Thoracic aorta (tissue), 2 donors: ENCODE measurements at places on chromosomes 16 and 17. TPM values are rescaled to one million over a fixed set of nuclear protein-coding genes. Genes with fewer than 3 reads are reported as not detected.

OR1A1 gene
- not detected for total RNA-seq

CCL8 gene
- total RNA-seq, result 2.5 TPM

LRRC46 gene
- 0.42 TPM for total RNA-seq

GINS2 gene
- 0.28 TPM for total RNA-seq

SLC9A5 gene
- total RNA-seq, result 1.8 TPM

TBC1D26 gene
- total RNA-seq, result not detected

TP53TG3C gene
- not detected for total RNA-seq

CTF1 gene
- 3.8 TPM for total RNA-seq

PPM1E gene
- not detected for total RNA-seq

KRTAP2-3 gene
- total RNA-seq, result not detected

ATP2A3 gene
- total RNA-seq, result 37.2 TPM

MT1A gene
- total RNA-seq, result 6.5 TPM

CCL2 gene
- total RNA-seq, result 324 TPM

UBE2O gene
- total RNA-seq, result 31.1 TPM

TGFB1I1 gene
- total RNA-seq, result 192 TPM

MRPS23 gene
- 16.2 TPM for total RNA-seq

CES1 gene
- total RNA-seq, result 24.8 TPM

PERCC1 gene
- total RNA-seq, result not detected

ABI3 gene
- total RNA-seq, result 8.9 TPM

DNA sequence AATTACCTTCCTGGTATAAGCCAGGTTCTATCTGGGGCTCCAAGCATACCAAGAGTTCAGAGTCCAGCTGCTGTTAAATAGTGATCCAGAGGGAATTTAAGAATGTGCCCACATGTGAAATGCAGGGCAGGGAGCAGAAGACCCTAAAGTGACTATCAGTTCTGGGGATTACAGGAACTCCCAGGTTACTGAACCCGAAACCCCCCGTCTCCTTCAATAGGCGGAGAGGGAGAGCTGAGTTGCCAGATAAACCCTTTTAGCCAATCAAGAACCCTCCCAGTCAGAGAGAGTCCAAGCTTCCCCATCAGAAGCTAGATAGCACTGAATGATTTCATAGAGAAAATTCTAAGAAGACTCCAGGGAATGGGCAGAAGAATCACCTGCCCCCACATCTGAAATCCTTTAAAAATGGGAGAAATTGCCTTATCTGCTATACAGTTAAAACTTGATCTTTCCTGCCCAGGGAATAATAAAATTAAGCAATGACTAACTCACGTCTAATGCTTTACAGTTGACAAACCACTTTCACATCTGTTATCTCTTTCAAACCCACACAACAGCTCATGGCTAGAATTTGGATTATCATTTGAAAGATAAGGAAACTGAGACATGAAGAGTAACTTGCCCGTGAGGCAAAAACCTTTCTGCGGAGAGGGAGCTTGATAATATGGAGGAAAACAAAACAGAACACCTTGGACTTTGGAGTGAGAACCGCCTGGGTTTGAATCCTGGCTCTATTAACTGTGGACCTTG, 10.2 kb downstream of the NOG start:
- DNase-seq, result no peak

- DNase-seq, result no peak
Observed at GRCh38 chr16:77422196-77422784, 12.5 kb downstream of the ADAMTS18 start.

DNA sequence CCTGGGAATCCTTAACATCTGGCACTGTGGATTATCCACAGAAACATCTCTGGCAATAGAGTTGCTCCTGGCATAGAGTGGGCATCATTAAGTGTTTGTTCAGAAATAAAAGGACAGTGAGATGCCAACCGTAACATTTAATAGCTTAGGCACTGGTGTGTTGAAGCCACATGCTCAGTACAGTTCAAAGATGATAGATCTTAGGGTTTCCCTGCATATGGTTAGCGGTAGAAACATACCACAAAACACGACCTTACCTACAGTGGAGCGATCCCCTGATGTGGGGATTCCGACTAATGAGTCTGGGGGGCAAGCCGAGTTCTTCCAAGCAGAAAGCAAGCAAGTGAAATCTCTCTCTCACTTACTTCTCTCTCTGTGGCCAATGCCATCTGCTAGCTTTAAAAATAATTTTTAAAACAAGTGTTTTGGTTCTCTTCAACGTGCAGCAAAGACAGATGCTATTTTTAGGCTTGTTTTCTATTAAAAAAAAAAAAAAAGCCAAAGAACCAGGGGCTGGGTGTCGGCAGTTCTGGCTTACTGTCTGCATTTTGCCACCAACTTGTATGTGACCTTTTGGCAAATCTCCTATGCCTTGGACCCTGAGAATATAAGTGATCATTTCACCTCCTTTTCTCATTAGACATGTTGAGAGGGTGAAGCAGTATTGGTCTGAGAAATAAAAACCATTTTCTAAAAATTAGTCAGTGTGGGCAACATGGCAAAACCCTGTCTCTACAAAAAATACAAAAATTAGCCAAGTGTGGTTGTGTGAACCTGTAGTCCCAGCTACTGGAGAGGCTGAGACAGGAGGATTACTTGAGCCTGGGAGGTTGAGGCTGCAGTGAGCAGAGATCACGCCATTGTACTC, 89.2 kb upstream of the CACNG3 start:
- no peak for DNase-seq

DNA sequence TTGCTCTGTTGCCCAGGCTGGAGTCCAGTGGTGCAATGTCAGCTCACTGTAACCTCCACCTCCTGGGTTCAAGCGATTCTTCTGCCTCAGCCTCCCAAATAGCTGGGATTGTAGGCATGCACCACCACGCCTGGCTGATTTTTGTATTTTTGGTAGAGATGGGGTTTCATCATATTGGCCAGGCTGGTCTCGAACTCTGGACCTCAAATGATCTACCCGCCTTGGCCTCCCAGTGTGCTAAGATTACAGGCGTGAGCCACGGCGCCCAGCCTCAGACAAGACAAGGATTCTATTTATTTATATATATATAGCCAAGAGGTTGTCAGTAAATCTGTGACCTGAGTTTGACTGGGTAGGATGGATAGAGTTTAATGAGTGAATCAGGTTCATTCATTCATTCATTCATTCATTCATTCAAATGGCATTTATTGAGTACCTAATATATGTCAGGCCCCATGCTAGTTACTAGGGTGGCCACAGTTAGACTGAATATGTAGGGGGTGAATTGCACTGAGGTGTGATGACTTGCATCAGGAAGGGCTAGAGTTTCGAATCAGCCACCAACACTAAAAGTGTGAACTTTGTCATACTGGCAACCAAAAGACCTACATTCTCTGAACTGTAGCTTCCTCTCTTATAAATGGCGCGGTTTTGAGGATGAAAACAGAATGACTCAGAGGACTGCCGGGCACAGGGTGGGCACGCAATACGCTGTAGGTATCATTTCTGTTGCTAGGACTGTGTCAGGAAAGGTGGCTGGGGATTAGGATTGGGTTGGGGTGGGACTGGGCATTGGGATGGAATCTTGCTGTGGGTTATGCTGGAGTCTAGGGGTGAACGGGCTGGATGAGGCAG, 37.8 kb downstream of the ITGAE start:
- no peak for DNase-seq

GRCh38 chr17:427327-427726, 74.7 kb upstream of the RPH3AL start:
- DNase-seq, result no peak

GRCh38 chr17:45320931-45321461, 4.2 kb upstream of the MAP3K14 start:
- DNase-seq, result no peak

DNA sequence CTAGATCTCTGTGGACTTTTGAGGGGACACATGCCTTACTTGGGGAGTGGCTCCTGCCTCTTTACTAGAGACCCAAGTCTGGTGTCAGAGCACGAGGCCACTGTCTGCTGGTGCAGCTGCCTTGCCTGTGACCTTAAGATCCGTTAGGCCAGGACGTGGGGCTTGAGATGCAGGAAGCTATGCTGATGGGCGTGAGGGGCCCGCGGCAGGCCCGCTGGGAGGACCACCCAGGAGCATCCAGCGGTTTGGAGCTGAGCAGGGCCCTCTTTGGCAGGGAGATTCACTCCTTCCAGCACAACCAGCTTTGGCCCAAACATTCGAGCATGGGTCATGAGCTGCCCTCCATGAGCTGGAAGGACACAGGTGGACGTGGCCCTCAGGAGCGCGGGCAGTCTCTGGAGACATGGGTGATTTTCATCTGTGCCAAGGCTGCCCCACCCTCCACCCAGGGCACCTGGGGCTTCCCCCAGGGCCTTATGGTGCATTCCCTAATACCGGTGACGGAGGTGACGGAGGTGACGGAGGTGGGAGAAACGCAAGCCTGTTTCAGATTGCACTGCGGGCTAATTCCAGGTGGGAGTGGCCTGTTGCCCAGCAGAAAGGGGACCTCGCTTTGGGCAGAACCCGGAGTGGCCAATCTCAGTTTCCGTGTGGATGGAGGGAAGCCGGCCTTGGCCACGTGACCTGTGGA, 12.7 kb downstream of the LGALS3BP start:
- DNase-seq, result no peak

GRCh38 chr17:49915670-49916069, 53.3 kb upstream of the DLX4 start:
- DNase-seq, result no peak

DNA sequence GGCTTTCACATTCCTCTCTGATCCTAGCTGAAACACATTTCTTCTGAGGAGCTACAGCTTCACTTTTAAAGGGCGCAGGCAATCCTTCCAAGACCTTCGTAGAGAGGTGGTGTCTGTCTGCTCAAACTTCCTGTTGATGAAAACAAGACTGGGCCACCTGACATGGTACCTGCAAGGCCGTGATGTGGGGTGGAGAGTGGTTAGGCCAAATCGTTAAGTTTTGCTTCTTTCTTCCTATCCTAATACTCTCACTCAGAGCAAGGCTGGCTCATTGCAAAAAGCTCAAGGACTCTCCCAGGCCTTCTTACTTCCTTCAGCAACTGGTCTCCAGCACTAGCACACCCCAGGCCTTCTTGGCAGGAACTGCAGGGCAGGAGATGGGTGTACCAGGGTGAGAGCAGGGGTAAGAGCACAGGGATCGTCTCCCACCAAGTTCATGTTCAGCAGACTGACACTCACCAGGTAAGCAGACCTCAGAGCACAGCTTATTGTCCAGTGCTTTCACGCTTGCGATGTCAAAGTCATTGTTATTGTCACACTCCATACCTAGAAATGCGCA, 10.9 kb upstream of the FOXJ1 start:
- DNase-seq, result no peak

GRCh38 chr17:50731575-50732460, 12.4 kb downstream of the LUC7L3 start:
- DNase-seq, result no peak

DNA sequence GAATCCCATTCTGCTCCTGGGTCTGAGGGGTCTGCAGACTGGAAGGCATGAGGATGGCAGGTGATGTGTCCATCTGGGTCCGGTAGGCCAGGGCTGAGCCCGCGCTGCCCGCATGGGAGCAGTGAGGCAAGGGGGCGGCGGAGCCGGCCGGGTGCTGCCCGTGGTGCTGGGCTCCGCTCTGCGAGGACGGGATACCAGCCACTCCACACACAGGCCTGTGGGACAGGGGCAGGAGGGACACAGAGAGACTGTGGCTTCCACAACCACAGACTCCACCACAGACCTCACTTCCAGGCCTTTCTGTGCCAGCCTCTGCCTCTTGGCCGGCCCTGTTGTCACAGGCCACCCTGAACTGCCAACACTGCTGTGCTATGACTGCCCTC, 25.4 kb downstream of the MAP1LC3B start:
- DNase-seq, result no peak

GRCh38 chr16:75188832-75189477, 18.0 kb downstream of the CTRB2 start:
- DNase-seq, result no peak

DNA sequence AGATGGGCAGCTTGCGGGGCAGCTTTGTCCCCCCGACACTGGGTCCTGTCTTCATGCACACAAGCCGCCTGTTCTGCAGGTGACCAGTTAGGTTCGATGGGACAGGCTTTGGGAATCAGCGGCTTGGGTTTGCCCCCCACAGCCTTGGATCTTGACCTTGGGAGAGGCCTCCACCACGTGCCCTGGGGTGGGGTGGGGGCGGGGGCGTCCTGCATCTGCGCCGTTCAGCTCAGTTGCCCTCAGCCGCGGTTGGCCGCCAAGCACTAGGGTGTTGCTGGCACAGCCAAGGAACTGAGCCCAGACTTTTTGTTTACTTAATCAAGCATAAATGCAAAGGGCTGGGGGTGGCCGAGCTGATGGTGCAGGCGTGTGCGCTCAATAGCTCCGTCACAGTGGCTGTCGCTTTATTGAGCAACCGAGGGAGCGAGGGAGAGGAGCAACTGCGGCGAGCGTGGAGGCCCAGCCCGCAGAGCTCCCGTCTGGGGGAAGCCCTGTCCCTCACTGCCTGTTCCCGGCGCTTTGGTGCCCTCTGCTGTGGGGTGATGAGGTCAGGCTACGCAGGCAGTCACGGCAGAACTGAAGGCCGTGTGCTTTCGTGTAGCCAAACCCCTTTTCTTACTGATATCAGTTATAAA, 33.9 kb downstream of the JPH3 start:
- peak; percentile 55 for DNase-seq

GRCh38 chr17:57234739-57235092, 21.6 kb upstream of the MSI2 start:
- DNase-seq, result no peak

DNA sequence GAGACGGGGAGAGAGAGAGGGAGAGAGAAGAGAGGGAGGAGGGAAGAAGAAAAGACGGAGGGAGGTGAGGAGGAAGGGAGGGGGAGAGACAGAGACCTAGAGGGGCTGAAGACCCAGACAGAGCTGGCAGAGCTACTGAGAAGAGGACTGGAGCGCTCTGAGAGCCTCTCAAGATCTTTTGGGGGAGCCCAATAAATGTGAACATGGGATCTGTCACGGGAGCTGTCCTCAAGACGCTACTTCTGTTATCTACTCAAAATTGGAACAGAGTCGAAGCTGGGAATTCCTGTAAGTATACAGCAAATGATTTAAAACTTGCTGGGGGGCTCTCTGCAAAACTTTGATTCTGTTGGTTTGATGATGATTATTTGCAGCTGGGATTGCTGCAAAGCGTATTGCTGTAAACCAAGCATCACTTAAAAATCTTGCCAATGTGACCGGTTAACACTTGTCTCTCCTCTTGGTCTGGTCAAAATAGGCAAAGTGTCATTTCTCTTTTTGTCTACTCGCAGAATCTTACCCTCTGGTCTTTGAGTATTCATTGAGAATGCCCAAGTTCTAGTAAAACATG, 344 bp downstream of the CNTNAP4 start:
- DNase-seq, result no peak

DNA sequence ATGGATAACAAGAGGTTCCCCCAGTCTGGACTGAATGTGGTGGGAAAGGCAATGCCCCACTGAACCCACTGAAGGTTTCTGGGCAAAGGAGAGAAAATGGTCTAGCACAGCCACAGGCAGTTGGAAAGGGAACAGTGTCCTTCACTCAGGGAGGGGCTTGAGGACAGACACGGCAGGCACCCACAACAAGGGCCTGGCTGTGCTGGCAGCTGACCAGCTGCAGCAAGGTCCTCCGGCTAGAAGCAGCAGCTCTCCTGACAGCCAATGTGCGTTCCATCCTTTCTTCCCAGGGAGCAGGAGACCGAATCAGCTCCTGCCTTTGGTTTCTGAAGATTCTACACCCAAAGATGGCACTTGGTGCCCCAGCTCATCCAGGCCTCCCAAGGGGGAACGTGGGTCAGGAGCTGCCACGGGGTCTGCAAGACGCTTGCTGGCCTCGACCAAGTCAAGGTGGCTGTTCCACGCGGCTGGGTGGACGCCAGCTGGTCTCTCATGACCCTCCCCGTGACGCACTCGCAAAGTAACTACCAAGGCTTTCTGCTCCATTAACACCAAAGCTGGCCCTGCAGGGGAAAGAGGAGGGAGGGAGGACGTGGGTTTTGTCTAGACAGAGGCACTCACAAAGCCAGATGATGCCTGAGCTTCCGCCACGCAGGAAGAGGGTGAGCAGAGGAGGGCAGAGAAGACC, 11.1 kb downstream of the ABR start:
- no peak for DNase-seq
